ENCODE measurements at places on chromosomes 6 and 20. TPM values are rescaled to one million over a fixed set of nuclear protein-coding genes. Genes with fewer than 3 reads are reported as not detected.

DNA sequence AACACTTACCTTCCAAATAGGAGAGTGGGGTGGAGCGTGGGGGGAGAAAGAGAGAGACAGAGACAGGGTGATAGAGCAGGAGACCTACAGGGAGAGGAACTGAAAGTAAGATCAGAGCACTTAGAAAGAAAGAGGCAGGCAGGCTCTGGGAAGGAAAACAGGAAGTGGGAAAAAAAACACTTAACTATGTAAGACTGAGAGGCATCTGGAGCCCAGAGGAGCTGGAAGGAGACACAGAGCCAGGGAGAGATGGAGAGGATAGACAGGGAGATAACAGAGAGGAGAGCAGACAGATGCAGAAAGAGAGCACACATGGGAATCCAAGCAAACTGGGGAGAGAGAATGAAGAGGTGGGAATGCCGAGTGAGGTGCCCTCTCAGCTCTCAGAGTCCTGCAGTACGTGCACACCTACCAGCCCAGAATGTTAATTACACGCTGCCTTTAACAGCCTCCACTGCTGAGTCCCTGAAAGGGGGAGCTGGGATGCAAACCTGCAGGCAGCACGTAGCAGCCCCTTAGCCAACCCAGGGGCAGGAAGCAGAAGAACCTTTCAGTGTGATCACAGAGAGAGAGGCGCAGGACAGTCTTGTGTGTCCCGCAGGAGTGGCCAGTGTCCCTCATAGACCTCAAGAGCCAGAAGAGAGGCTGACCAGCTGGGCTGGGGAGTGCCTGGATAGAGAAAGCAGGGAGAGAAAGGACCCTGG is 132.7 kb upstream of the LRFN2 start:
- H3K27me3 ChIP-seq, result no peaks in the 10 kb centered on the region
- H3K4me3 ChIP-seq, result peak overlapping the region; percentile 10
- peak; percentile 57 for DNase-seq
- H3K27ac ChIP-seq, result no peak overlapping the region
- peaks cover 4% of the 10 kb centered on the region for H3K4me1 ChIP-seq

DNA sequence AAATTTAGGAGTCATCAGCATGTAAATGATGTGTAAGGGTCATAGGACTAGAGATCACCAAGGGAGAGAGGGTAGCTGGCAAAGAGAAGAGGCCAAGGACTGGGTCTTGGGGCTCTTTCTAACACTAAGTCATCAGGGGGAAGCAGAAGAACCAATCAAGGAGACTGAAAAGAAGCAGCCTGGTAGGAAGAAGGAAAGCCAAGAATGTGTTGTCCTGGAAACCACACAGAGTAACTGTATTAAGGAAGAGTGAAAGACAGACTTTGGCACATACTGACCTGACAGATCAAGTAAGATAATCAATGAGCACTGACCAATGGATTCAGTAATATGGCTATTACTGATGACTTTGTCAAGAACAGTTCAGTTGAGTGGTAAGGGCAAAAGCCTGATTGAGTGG is 42.3 kb upstream of the LAMA4 start:
- DNase-seq, result no peak
- no peaks in the 10 kb centered on the region for H3K4me1 ChIP-seq
- H3K4me3 ChIP-seq, result no peak overlapping the region
- H3K27me3 ChIP-seq, result peaks cover 2% of the 10 kb centered on the region
- no peak overlapping the region for H3K27ac ChIP-seq

DNA sequence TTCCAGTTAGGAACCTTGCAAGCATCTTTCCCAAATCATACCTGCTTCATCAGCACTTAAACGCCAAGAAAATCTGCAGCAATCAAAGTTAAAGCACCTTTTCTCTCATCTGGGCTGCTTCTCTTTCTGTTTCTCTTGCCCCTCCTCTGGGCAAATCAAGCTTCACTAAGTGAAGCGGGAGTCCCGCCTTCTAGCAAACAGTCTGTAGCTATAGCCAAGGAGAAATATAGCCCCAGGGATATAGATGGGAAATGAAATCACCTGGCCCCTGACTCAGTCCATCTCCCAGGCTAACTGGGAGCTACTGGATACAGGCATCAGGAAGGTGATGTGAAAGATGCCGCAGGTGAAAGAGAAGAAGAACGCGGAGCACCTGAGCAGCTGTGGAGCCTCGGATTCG is 481.9 kb downstream of the C6orf118 start:
- no peak overlapping the region for H3K27ac ChIP-seq
- no peak overlapping the region for H3K4me3 ChIP-seq
- H3K36me3 ChIP-seq, result no peaks in the 10 kb centered on the region
- DNase-seq, result no peak

DNA sequence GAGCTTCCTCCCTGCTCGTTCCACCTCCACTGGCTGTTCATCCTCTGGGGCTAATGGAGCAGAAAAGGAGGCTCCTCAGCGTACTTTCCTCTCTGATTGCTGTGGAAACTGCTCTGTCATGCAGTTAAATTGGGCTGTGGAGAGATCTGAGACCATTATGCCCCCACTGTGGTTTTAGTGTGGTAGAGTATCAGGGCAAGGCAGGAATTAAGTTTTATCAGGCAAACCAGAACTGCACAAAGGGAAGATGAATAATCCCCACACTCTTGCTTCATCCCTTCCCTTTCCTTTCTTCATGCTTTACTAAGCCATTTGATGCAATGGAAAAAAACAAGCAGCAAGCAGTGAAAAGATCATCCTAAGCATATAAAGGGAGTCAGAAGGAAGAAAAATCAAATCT is 11.9 kb upstream of the ME1 start:
- no peaks in the 10 kb centered on the region for H3K27me3 ChIP-seq
- no peak overlapping the region for H3K4me3 ChIP-seq
- no peak for DNase-seq
- H3K4me1 ChIP-seq, result peaks cover 3% of the 10 kb centered on the region

GRCh38 chr6:44656691-44657090 is 269.2 kb downstream of the CDC5L start:
- DNase-seq, result no peak
- H3K27me3 ChIP-seq, result no peaks in the 10 kb centered on the region
- no peaks in the 10 kb centered on the region for H3K36me3 ChIP-seq
- no peak overlapping the region for H3K27ac ChIP-seq

Gene PPP1R3G
- total RNA-seq, result not detected

Gene OXT
- not detected for total RNA-seq

- H3K4me1 ChIP-seq, result no peaks in the 10 kb centered on the region
- no peak for DNase-seq
- H3K36me3 ChIP-seq, result no peaks in the 10 kb centered on the region
- H3K27ac ChIP-seq, result no peak overlapping the region
- no peaks in the 10 kb centered on the region for H3K27me3 ChIP-seq
Observed at GRCh38 chr20:9375221-9375681, 139.1 kb upstream of the LAMP5 start.
